ENCODE measurements at places on chromosomes 2 and 18.

DNA sequence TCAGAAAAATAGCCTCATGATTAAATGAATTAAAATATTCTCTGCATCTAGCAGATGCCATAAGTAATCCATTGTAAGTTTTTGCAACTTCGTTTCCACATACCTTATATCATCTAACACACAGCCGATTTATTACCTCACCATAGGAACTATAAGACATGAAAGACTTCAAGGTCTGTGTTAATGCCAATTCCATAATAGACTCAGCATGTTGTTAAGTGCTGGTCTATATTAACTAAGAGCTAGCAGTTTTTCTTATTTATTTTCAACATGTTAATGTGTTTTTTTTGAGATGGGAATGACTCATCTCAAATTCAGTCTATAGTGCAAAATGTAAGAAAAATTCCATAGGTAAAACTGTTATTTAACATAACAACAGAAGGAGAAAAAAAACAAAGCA lies 243.9 kb upstream of the GULP1 start:
- DNase-seq: no peak

- DNase-seq: no peak
Observed at GRCh38 chr2:235055891-235056516, 104.2 kb downstream of the SH3BP4 start.

GRCh38 chr2:222302178-222303018 lies 3.6 kb upstream of the PAX3 start:
- no peak for DNase-seq

GRCh38 chr2:39881494-39881893 lies 102.4 kb upstream of the THUMPD2 start:
- DNase-seq: no peak

- no peak for DNase-seq
Observed at GRCh38 chr18:53541924-53542323, 682.5 kb downstream of the MBD2 start.

- no peak for DNase-seq
Observed at GRCh38 chr2:218447072-218447471, 28.1 kb downstream of the VIL1 start.

DNA sequence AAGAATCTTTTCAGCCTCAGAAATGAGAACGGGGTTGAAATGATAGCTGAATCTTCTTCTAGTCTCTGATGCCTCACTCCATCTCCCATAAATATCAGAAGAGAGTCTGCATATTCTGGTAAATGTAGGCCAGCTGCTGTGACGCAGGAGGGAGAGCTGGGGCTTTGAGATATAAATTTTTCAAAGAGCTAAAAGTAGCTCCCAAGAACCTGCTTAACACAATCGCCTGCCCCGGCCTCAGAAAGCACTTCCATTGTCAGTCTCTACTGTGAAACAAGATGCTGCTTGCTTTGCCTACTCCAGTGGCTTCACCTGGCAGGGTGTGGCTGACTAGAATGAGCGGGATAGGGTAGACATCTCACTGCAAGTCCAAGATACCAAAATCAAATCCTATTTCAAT lies 105.0 kb upstream of the CCDC150 start:
- no peak for DNase-seq

DNA sequence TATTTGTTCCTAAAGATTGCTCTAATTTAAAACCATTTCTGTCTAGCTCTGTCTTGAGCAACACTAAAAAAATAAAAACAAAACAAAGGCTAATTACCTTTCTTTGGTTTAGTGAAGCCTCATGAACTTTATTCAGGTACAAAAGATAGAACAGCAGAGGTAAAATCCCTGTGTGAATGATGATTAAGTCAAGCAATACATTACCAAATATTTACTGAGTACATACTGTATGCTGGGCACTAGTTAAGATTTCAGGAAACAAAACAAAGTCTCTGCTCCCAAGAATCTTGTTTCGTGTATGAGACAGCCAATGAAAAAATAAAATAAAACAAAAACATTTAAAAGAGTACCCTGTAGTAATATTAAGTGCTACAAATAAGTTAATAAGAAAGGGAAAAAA lies 257.5 kb downstream of the RND3 start:
- DNase-seq: no peak

DNA sequence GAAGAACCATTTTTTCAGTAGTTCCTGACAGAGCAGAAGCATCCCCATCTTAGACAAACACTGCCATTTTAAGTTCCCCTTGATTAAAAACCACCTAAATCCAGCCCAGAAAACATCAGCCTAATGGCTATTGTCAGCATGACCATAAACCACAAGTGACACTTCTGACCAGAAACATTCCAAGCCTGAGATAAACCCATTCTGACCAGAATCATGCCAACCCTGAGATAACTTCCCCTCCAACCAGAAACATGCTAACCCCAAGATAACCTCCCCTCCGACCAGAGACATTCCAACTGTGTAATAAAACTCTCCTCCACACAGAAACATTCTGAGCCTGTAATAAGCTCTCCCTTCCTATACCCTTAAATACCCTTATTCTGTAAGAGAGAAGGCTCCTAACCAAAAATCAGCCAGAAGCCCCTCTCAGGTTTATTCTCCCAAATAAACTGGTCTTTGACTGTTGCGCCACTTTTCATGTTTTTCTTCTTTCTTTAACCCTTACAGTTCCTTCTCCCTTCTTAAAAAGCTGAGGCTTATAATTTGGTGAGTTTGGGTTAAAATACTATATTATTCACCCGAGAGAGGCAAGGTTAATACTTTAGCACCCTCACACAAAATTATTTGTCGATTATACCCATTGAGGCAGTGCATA lies 149.7 kb downstream of the HNMT start:
- DNase-seq: no peak

DNA sequence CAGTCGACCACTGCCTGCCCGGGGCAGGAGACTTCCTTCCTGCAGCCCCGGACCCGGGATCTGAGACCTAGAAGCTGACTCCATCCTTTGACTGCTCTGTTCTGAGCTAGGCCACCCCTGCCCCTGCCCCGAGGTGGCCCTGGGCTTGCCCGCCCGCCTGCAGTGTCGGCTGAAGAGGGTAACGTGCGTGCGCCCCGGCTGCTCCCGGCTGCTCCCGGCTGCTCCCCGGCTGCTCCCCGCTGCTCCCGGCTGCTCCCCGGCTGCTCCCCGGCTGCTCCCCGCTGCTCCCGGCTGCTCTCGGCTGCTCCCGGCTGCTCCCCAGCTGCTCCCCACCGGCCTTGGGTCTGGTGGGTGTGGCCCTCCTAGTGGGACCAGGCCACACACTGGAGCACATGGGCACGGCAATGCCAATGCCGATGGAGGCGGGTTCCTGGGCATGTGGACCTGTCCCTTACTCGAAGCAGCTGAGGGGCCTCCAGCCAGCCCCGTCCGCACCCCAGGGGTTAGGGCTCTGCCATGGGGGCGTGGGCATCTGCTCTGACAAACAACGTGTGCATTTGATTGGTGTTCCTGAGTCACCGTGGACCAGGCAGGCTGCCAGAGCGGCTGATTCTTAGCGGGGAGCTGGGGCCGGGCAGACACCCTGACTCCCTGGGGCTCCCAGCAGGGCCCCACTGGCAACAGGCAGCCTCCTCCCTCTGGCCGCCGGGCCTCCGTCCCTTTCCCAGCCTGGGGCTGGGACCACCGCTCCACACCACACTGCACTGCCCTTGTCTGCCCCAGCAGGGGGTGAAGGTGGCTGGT lies 2.0 kb upstream of the GAL3ST2 start:
- peak; percentile 75 for DNase-seq

DNA sequence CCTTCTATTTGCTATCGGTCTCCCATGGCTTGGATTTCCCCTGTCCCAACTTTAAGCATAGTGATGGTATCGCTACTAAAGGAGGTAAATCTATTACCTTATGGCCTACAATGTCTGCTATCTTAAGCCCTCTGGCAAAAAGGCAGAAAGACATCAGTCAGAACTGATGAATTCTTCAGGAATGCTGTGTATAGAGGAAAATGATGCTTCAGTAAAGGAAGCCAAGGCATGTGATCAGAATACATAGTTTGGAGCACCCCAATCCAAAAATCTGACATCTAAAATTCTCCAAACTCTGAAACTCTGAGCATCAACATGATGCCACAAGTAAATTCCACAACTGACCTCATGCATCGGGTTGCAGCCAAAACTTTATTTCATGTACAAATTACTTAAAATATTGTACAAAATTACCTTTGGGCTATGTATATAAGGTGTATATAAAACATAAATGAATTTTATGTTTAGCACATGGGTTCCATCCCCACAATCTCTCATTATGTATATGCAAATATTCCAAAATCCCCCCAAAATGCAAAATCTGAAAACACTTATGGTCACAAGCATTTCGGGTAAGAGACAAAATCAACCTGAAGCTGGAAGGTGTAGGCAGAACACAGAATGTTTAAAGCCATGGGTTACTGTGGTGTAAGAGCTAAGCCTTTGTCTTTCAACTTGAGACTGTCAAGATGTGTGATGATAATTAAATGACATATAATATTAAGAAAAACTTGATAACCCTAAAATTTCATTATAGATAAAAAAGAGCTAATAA lies 66.2 kb downstream of the CUL3 start:
- DNase-seq: no peak

- DNase-seq: no peak
Observed at GRCh38 chr18:9577361-9577760, 37.0 kb downstream of the PPP4R1 start.

DNA sequence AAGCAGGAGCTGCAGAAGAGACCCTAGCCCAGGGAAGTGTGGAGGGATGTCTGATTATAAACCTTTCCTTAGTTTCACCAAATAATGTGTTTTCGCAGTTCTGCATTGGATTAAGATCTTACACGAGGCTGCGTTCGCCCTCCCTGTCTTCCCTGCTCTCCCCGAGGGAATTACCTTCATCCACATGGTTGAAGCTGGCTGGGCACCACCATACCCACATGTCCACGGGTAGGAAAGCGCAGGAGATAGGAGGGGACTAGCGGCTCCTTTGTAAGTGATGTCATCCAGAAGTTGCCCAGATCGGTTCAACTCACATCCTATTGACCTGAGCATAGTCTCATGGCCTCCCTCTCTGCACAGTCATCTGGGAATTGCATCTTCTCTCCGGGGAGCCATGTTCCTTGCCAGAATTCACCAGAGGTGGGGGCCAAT lies 1.1 kb downstream of the TTL start:
- peak; percentile 31 for DNase-seq

DNA sequence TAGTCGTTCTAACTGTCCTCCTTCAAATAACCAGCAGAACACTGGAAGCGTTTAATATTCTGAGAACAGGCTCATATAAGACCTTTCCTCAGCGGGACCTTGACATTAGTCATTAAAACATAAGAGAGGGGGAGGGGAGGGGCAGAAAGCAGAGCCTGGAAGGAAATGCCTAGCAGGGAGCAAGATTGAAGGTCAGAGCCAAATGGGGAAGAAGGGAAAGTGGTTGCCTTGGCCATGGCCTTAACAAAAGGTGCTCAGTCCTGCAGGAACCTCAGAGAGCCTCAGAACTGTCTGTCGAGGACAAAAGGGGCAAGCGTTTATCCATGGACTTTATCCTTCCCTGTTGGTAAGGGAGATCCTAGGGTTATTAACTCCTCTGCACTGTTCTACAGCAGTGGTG lies 856 bp upstream of the PLA2R1 start:
- DNase-seq: no peak
